ENCODE measurements at places on chromosomes 16 and 17.

GRCh38 chr16:52393448-52393847 is 153.5 kb downstream of the TOX3 start:
- no peak for DNase-seq

- DNase-seq = no peak
Measured at GRCh38 chr16:48959204-48959603, 322.4 kb downstream of the CBLN1 start.

GRCh38 chr17:20111538-20111937 is 102.4 kb downstream of the SPECC1 start:
- DNase-seq = no peak

- DNase-seq = no peak
Measured at GRCh38 chr16:57426356-57426755, 20.8 kb downstream of the CIAPIN1 start.

- no peak for DNase-seq
Measured at GRCh38 chr16:62408760-62409159, 372.5 kb upstream of the CDH8 start.

DNA sequence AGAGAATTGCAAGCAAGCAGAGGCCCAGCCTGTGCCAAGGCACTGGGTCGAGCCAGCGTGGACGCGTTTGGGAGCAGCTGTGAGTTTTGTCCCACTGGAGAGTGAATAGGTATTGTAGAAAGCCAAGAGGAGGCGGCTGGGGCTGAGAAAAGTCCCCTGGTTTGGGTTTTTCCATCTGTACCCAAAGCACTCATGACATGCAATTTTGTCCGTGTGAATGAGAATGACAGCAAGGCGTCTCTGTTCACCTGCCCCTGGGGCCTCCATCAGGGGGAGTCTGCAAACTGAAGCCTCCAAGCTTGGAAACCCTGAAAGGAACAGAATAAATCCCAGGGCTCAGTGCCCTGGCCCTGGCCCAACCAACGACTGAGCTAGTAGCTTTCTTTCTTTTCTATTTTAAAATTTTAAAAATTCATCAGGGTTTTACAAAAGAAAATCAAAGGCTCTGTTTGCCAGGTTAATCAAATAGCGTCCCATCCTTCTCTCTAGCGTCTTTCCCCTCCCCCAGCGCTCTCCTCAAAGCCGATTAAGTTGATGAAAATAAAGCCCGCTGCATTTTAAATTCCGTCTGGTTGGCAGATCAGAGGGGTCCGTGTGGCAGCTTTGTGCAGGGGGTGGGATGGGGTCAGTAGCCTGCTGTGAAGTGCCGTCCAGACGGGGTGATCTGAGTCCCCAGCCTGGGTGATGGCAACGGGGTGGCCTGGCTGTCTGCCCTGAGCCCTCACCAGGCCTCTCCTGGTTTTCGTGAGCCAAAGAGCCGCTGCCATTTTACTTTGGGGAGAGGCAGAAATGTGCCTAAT is 171.0 kb downstream of the KATNIP start:
- DNase-seq = no peak

- DNase-seq = peak; percentile 46
Measured at GRCh38 chr17:44865231-44865660, 17.6 kb downstream of the HIGD1B start.
